ENCODE measurements at places on chromosomes 4 and X.

DNA sequence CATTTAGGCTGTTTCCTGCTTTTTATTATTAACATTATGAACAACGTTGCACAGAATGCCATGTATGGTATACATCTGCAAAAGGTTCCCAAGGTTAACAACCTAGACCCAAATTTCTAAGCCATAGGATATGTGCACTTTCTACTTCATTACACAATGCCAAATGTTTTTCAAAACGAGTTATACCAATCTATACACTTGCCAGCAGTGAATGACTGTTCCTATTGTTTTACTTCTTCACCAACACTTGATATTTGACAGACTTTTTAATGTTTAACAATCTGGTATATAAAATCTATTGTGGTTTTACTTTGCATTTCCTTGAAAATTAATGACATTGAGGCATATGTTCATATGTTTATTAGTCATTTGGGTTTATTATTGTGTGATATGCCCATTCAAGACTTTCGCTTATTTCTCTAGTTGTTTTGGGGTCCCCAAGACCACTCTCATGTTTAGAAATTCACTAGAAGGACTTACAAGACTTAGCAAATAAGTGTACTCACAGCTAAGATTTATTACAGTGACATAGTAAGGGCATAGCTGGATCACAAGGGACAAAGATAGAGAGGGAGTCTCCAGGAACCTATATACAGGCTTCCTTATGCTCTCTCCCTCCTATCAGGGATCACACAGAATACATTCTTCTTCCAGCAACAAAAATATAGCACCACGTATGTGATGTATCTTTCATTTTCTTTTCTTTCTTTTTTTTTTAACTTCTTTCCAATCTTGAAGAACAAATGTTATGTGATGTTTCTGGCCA is 62.5 kb downstream of the TBCK start:
- DNase-seq = no peak

GRCh38 chr4:43331226-43332051 is 438.9 kb downstream of the GRXCR1 start:
- no peak for DNase-seq

- no peak for DNase-seq
Observed at GRCh38 chr4:39936565-39937418, 40.9 kb downstream of the PDS5A start.

GRCh38 chrX:2533424-2533823 is 32.6 kb upstream of the DHRSX start:
- no peak for DNase-seq

DNA sequence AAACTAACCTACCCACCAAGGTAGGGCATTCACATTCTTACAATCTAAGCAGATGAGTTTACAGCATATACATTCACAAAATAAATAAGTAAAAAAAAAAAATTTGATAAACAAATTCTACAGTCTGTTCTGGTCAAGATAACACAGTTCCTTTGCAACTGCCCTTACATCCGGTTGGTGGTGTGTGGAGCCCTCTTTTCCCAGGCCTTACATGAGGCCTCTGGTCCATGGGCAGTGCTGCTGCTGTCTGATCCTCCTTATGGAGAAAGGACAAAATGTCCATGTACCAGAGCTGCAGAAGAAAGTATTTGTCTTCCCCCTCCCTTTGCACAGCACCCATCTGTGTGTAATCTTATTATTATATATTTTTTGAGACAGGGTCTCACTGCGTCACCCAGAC is 2.2 kb upstream of the SEPTIN11 start:
- no peak for DNase-seq

DNA sequence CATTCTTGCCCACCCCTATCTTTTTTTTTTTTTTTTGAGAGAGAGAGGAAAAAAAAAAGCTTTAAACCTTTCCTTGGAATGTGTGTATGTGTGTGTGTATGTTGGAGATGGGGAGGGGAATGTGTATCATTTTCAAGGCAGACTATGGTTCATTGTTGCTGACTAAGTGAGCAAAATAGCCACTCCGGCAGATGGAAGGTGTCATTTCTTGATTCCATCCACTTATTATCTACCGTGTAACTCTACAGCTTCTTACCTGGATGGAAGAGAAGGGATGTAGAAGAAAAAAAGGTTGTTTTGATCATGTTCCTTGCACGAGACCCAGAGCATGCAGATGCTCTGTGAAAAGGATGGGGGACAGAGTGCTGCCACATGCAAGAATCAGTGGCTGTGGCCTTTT is 5.9 kb upstream of the GK2 start:
- DNase-seq = no peak

DNA sequence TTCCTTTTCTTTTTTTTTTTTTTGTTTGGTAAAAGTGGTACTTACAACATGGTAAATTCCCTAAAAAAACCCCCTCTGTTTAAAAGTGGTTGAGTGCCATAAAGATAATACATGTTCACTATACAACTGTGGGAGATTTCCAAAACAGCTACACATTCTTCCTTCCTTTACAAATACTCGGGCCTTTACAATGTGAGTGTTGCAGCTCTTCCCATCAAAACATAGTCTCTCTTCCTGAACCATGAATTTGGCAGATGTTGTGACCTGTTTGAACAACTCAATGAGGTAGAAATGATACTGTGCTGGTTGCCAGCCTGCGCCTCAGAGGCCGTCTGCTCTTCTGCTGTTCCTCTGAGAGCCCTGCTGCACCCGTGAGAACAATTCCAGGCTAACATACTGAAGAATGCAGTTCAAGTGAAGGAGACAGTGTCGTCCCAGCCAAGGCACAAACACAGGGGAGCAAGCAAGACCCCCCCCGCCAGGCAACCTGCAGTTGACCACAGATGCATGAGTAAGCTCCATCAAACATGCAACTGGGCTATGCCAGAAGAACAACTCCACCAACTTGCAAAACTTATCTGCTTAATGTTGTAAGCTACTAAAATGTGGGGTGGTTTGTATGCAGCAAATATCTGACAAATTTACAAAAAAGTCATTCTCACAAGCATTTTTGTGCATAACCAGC is 645.0 kb downstream of the PCDH7 start:
- no peak for DNase-seq

DNA sequence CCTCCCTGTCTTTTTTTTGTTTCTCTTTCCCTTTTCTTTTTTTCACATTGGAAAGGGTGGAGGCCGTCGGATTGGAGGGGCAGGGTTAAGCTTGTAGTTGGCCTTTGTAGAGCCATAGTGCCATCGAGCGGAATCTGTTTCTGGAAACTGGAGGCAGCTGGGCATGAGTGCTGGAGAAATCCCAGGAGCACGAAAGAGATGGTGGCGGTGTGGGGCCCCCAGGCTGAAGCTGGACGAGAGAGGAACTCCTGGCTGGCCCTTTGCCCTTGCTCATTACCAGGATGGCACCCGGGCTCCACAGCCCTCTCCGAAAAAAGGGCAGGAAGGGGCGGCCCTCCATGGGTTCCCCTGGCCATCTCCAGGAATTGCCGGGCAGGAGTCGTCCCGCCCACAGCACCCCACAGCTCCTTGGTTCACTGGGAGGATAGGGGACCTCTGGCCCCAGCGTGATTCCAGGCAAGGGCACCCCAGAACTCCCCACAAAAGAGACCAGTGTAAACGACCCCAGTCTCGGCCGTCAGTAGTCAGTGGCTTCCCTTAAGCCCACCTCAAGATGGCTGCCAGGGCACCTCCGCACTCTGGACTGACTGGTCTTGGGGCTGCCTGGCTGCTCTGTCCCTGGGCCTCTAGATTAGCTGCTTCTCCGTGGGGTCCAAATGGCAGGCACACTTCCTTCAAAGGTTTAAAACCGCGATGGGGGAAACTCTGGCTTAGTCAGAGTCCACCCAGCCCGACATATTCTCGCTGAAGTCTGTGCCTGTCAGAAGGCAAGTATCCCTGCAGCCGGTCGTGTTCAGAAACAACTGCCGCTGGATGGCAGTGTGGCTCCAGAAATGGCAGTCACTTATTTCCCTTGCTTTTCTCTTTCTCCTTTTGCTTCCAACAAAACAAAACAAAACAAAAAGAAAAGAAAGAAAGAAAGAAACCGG is 74.1 kb downstream of the NBDY start:
- DNase-seq = no peak

DNA sequence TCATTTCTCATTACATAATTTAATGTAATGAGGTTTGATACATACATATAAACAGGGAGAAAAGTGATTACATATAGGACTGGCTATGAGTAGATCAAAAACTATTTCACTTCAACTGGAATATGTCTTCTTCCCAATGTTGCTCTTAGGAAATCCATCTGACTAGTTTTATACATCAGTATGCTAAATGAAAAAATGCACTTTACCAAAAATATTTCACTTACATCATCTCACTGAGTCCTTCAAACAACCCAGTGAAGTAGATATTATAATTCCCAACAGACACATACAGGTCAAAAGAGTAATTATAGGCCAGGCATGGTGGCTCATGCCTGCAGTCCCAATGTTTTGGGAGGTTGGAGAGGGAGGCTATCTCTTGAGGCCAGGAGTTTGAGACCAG is 215.9 kb downstream of the MID1 start:
- no peak for DNase-seq

- no peak for DNase-seq
Observed at GRCh38 chrX:104482757-104483156, 83.2 kb upstream of the IL1RAPL2 start.

- no peak for DNase-seq
Observed at GRCh38 chrX:16239211-16239610, 71.9 kb downstream of the MAGEB17 start.

- DNase-seq = no peak
Observed at GRCh38 chrX:109936114-109936513, 66.8 kb upstream of the TMEM164 start.
